ENCODE measurements at places on chromosomes 4 and X. TPM values are rescaled to one million over a fixed set of nuclear protein-coding genes. Genes with fewer than 3 reads are reported as not detected.

GRCh38 chr4:21413807-21414370 is 534.7 kb downstream of the KCNIP4 start:
- H3K27me3 ChIP-seq: no peaks in the 10 kb centered on the region
- H3K27ac ChIP-seq: no peak overlapping the region
- H3K4me3 ChIP-seq: no peak overlapping the region
- DNase-seq: no peak
- H3K36me3 ChIP-seq: no peaks in the 10 kb centered on the region

- no peaks in the 10 kb centered on the region for H3K27me3 ChIP-seq
- no peak overlapping the region for H3K27ac ChIP-seq
- DNase-seq: no peak
Measured at GRCh38 chr4:151921811-151922210, 161.0 kb upstream of the GATB start.

- no peaks in the 10 kb centered on the region for H3K36me3 ChIP-seq
- no peak for DNase-seq
Measured at GRCh38 chr4:146051223-146051622, 112.6 kb upstream of the ZNF827 start.

- H3K4me3 ChIP-seq: no peak overlapping the region
- no peaks in the 10 kb centered on the region for H3K4me1 ChIP-seq
- no peaks in the 10 kb centered on the region for H3K36me3 ChIP-seq
- no peaks in the 10 kb centered on the region for H3K27me3 ChIP-seq
- no peak for DNase-seq
Measured at GRCh38 chr4:95898226-95898625, 58.3 kb downstream of the PDHA2 start.

TCP11X2 gene
- polyA plus RNA-seq: 3.0 TPM

DNA sequence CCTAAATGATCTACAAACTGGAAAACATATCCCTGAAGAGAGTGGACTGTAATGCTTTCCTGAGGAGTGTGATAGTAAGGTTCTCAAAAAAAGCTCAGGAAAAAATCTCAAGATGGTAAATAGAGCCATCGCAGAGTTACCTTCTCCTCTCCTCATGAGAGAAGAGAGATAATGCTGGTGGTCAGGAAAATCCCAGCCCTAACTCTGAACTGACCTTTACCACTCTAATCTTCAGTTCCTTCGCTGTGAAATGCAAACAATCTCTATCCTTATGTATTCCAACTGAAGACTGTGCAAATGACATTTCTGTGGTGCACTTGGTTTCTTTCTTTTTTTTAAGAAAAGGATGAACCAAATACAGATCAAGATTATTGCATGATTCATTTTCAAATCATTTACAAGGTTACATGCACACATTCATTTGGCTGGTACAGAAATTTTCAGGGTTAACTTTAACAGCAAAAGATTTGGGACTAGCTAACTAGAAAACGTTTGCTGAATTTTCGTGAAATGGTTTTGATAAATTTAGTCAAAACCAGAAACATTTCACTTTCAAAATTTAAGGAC is 8.3 kb downstream of the PPM1K start:
- no peaks in the 10 kb centered on the region for H3K36me3 ChIP-seq
- no peaks in the 10 kb centered on the region for H3K27me3 ChIP-seq
- H3K27ac ChIP-seq: no peak overlapping the region
- DNase-seq: no peak
- peaks cover 11% of the 10 kb centered on the region for H3K4me1 ChIP-seq
- no peak overlapping the region for H3K4me3 ChIP-seq

- H3K4me1 ChIP-seq: no peaks in the 10 kb centered on the region
- no peak overlapping the region for H3K4me3 ChIP-seq
- H3K27ac ChIP-seq: no peak overlapping the region
- no peaks in the 10 kb centered on the region for H3K27me3 ChIP-seq
- no peak for DNase-seq
Measured at GRCh38 chr4:113384600-113384999, 335.1 kb downstream of the ANK2 start.

GRCh38 chr4:36243355-36244256 is 708 bp downstream of the ARAP2 start:
- DNase-seq: peak; percentile 58
- H3K4me1 ChIP-seq: no peaks in the 10 kb centered on the region
- H3K36me3 ChIP-seq: no peaks in the 10 kb centered on the region
- peak overlapping the region; percentile 79 for H3K4me3 ChIP-seq
- H3K27ac ChIP-seq: peak overlapping the region; percentile 89

GCNA gene
- polyA plus RNA-seq: 18.4 TPM

ETDA gene
- polyA plus RNA-seq: 15.2 TPM

ADGRG4 gene
- polyA plus RNA-seq: 0.28 TPM

- H3K4me1 ChIP-seq: peaks cover 4% of the 10 kb centered on the region
- no peak overlapping the region for H3K4me3 ChIP-seq
- no peak for DNase-seq
- no peaks in the 10 kb centered on the region for H3K27me3 ChIP-seq
- H3K36me3 ChIP-seq: no peaks in the 10 kb centered on the region
Measured at GRCh38 chr4:100295792-100296191, 105.5 kb upstream of the DDIT4L start.

DNA sequence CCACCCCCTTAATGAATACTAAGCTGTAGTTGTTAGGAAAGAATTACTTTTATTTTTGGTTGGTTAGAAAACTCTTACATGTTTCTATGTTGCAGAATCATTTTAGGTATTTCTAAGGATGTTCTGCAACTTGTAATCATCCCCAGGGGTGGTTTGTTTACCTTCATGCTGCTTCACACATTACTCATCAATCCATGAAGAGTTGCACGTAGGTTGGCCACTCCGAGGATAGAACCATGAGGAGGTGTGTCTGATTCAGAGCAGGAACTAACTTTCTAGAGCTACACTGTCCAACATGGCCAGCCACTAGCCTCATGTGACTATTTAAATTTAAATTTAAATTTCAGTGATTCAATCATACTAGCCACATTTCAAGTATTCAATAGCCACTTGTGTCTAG is 127.2 kb upstream of the FRMPD4 start:
- no peak for DNase-seq
- H3K4me3 ChIP-seq: no peak overlapping the region
- no peaks in the 10 kb centered on the region for H3K36me3 ChIP-seq
- H3K27ac ChIP-seq: no peak overlapping the region
- no peaks in the 10 kb centered on the region for H3K4me1 ChIP-seq

ODAPH gene
- polyA plus RNA-seq: not detected

GRCh38 chrX:130179170-130179569 is 7.4 kb downstream of the RAB33A start:
- H3K4me1 ChIP-seq: no peaks in the 10 kb centered on the region
- H3K27me3 ChIP-seq: no peaks in the 10 kb centered on the region
- no peak overlapping the region for H3K27ac ChIP-seq
- DNase-seq: no peak
- H3K4me3 ChIP-seq: no peak overlapping the region
- no peaks in the 10 kb centered on the region for H3K36me3 ChIP-seq
